Smooth muscle cell of the brain vasculature (primary cell): ENCODE measurements at places on chromosomes 11 and 22.

DNA sequence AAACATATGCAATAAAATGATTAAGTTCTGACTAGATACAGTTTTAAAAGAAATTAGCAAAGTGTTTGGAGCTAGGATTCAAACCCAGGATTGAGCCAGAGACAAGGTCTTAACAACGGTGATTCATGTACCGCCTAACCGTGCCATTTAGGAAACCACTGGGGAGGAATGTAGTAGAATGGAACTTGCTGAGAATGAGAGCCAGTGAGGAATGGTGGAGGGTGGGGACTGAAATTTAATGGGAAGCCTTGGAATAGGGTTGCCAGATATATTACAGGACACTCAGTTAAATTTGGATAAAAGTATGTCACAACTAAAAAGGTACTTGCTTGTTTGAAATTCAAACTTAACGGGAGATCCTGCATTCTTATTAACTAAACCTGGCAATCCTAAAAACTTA lies 30.4 kb upstream of the TMEM86A start:
- no peak for DNase-seq

- DNase-seq = no peak
Measured at GRCh38 chr22:47196881-47197772, 434.7 kb downstream of the TBC1D22A start.

- no peak for DNase-seq
Measured at GRCh38 chr11:10486161-10486840, 31.2 kb downstream of the AMPD3 start.

DNA sequence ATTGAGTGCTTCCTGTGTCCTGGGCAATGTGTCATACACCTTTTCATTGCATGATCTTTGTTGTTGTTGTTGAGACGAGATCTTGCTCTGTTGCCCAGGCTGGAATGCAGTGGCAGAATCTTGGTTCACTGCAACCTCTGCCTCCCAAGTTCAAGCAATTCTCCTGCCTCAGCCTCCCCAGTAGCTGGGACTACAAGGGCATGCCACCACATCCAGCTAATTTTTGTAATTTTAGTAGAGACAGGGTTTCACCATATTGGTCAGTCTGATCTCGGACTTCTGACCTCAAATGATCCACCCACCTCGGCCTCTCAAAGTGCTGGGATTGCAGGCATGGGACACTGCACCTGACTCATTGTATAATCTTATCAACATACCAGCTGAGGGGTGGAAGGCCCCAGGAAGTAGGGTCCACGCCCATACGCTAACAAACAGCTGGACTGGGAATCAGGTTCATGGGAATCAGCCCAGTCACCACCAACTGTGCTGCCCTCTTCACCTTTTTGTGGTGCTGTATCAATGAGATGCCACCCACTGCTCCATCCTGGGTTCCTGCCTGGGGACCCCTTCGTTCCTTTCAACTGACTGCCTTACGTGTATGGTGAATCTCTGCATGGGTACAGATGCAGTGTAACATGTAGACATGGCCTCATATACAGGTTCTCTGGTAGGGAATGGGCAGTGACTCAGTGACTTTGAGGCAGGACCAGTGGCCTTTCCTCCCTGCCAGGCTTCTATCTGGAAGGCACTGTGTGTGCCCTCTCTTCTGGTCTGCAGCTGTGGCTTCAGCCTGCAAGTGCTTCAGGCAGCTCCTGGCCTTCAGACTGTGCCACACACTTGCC lies 32.5 kb upstream of the YWHAH start:
- DNase-seq = no peak

DNA sequence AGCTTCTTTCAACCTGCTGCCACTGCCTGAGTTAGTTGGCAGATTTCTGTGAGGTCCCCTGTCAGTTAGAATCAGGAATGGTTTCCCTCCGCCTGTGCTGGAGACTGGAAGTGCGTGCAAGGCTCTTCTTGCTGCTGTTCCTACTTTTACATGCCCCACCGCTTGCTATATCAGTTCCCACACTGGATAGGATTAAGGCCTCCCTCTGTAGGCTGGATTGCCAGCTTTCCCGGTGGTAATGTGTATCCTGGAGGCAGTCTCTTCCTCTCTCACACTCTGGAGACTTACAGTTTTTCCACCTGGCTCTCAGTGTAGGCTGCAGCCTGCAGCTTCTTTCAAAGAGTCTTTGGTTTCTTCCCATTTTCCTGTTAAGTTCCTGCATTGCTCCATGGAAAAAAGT lies 66.5 kb downstream of the ARHGAP42 start:
- no peak for DNase-seq

GRCh38 chr22:21707677-21708076 lies 27.9 kb downstream of the YPEL1 start:
- DNase-seq = no peak

DNA sequence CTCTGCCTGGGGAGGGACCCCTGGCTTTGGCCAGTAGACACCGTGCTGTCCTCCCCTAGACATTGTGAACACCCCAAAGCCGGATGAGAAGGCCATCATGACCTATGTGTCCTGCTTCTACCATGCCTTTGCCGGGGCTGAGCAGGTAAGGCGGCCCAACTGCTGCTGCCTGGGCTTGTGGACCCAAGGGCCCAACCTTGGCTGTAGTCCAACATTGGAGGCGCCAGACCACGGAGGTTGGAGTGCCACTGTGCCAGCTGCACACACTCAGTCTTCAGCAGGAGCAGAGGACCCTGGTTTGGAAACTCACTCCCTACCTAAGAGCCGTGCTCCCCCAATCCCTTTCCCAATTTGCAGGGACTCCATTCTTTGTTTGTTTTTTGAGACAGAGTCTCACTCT lies 9.4 kb downstream of the ACTN3 start:
- no peak for DNase-seq

GRCh38 chr22:49305214-49305965 lies 522.3 kb downstream of the BRD1 start:
- DNase-seq = no peak

GRCh38 chr22:42692239-42693054 lies 28.2 kb downstream of the A4GALT start:
- no peak for DNase-seq

- no peak for DNase-seq
Measured at GRCh38 chr22:29539105-29539504, 14.5 kb downstream of the THOC5 start.

GRCh38 chr22:44625981-44626687 lies 75.9 kb upstream of the PRR5 start:
- DNase-seq = peak; percentile 6

DNA sequence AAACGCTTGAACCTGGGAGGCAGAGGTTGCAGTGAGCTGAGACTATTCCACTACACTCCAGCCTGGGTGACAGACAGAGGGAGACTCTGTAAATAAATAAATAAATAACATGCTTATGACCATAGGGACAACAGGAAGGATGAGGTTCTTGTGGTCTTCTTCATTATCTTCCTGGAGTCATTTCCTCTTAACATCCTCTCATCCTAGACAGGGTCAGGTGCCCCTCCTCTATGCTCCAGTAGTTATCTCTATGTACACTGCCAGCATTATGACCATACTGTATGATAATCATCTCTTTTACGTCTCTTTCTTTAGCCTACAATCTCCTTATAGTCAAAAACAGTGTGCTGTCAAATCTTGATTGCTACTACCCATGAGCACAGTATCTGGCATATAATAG lies 17.7 kb downstream of the RAB30 start:
- DNase-seq = no peak

DNA sequence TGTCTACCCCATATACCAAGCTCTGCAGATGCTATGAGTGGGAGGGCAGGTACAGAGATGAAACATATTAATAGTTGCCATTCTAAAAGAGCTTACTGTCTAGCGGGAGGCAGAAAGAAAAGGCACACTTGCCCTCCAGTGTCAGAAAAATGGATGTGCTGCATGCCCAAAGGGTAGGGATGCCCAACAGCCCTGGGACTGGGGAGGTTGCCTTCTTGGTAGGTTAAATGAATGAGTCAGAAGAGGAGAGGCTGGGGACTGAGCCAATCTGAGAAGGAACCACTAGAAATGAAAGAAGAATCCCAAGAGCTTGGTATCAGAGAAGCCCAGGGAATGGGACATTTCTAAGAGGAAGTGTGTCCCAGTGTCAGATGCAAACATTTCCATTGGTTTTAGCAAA lies 1.2 kb downstream of the BIRC3 start:
- DNase-seq = no peak

DNA sequence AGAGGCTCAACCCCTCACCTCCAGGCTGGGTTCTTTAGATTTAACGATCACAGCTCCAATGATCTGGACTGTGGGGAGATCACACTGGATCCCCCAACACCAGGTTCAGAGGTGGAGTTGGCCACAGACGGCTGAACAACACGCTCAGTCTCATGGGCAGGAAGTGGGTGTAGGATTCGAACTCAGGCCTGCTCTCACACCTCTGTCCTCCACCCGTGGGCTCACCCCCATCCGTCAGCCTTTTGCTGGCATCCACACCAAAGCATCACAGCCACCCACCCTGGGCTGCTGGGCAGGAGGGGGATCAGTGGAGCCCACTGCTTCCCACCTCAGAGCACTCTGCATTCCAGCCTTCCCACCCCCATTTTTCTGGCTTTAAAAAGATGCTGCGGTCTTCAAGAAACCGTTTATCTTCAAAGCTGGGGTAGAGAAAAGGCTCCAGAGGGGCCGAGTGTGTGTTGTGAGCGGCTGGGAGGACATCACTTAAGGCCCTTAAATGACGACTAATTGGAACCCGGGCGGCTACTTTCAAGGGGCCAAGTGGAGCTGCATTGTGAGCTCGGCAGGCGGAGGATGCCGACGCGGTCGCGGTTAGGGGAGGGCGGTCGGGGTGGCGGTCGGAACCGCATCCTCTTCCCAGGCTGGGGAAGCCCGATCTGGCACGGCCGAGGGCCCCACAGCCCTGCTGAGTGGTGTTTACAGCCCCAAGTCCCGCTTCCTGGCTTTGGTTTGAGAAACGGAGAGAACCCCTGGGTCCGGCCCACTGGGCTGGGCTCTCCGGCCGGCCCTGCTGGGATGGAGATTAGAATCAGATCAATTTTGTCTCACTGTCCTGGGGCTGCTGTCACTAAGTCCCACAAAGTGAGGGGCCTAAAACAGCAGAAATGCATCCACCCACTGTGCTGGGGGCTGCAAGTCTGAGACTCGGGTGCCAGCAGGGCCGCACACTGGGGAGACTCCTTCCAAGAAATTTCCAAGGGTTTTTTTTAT lies 15.9 kb upstream of the FGF3 start:
- DNase-seq = no peak

DNA sequence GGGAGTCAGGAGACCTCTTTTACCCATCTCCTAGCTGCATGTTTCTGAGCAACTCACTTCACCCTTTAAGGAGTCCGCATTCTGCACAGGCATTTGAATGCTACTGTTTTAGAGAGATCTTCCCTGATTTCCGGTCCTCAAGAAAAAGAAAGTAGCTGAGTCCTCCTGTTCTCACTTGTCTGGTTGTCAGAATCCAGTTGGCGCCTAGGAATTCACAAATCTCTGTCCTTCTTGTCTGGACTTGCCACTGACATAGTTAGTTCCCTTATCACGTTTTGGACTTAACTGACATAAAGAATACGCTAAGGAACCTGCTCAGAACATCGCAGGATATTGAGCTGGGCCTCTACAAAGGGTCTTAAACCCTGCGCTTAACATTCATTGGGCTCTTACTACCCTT lies 61.3 kb upstream of the OR5P2 start:
- DNase-seq = no peak

GRCh38 chr11:10824888-10825287 lies 16.2 kb upstream of the EIF4G2 start:
- DNase-seq = no peak

DNA sequence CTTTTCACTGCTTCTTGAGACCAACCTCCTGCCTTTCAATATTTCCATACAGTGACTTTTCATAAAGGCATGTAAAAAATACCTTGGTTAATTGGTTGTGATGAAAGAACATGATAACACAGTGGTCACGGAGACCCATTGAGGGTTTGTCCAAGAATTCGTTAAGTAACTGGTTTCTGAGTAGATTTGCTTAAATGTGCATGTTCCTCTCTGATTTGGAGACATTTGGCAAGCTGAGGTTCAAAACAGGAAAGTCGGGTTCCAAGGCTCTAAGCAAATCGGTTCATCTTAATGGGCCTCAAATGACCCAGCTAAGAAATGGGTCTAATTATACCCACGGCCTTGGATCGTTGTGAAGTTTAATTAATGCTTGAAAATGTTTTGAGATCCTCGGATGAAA lies 36.9 kb upstream of the CCND1 start:
- no peak for DNase-seq

DNA sequence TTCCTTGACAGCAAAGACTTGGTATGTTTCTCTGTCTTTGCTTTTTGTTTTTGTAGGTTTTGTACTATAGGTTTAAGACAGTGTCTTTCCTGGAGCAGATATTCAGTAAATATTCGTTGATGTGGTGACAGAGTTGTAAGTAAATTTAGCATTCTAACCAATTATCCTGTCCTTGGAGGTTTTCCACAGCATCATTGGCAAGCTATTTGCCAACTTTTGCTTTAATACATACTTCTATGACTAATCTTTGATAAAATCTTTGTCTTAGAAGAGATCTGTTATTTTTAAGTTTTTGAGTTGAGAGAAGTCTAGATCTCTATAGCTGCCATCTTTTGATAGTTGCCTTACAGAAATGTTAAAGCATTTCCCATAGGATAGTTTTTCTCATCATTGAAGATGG lies 3.8 kb downstream of the USP47 start:
- no peak for DNase-seq

- no peak for DNase-seq
Measured at GRCh38 chr11:31492320-31492913, 17.0 kb downstream of the IMMP1L start.

GRCh38 chr11:11748706-11749365 lies 92.9 kb upstream of the USP47 start:
- no peak for DNase-seq

- DNase-seq = no peak
Measured at GRCh38 chr22:46192210-46192993, 42.1 kb downstream of the PPARA start.

DNA sequence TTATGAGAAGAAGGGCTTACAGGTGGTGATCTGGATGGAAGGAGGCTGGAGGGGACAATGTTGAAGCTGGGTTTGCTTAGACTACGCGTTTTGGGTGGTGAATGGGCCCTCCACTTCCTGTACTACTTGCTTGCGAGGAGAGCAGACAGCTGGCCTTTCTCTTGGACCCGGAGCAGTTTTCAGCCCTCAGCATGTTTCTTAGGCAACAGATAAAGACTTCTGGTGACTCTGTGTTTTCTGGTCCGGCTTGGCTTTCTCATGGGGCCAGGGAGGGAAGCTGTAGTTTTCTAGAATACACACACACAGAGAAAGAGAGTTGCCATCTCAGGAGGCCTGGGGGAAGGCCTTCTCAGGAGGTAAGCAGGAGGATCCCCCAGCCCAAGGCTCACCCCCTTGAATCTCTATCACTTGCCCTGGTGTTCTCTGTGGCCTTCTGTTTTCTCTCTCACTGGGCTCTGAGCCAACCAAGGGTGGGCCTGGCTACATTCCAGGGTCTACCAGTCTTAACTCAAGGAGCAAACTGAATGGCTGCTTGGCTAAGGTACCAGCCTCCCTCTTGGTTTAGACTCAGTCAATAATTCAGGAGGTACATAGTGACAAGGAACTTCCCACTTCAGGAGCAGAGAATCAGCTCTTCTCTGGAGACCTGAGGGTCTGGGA lies 2.4 kb downstream of the CCS start:
- no peak for DNase-seq
